ENCODE measurements at places on chromosomes 2 and 18.

DNA sequence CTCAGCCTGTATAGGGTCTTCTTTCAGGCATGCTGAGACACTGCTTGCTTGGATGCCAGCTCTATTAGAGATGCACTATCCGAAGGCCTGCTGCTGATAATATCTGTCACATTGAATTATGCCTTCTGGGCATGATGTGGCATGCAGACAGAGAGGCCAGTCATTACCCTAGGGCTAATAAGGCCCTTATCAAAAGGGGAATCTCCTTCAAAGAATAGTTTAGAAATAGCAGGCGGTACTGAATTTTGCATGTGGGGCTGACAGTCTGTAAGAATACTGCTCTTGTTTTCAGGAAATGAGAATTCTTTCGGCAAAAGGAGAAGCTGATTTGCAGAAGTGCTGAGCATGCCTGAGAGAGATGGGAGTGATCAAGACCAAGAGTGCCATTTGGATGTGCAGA is 13.1 kb upstream of the LHCGR start:
- DNase-seq: peak; percentile 36

GRCh38 chr2:60515721-60516226 is 37.7 kb downstream of the BCL11A start:
- DNase-seq: peak; percentile 98

DNA sequence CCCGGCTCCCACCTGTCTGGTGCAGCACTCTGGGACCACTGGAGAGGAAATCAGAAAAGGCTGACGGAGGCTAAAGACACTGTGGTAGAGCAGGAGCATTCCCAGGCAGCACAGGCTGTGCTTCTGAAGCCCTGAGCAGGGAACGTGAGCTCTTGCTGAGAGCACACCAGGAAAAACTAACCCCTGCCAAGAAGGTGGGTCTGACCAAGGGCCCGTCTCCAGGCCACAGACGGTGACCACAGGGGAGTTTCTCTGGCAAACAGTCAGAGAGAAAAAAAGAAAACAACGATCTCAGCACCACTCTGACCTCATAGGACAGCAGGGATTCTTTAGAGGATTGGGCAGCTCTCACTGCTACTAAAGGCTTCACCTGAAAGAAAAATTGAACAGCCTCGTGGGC is 201.4 kb downstream of the AFF3 start:
- DNase-seq: no peak

DNA sequence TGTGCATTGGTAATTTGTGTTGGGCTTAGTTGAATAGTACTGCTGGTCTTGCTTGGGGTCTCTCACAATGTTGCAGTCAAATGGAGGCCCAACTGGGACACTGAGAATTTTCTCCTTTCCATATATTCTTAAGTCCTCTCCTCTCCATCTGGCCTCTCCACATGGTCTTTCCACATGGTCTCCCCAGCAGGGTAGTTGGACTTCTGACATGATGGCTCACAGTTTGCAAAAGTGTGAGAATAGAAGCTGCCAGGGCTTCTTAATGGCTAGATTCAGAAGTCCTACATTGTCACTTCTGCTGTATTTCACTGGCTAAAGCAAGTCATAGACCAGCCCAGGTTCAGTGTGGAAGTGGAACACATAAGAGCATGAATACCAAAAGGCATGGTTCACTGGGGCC is 318.5 kb upstream of the TNP1 start:
- DNase-seq: no peak

- DNase-seq: no peak
Observed at GRCh38 chr2:13578547-13578946, 861.8 kb downstream of the TRIB2 start.
